ENCODE measurements at places on chromosomes 13 and 19.

- peak; percentile 41 for DNase-seq
Measured at GRCh38 chr13:42215578-42216421, 56.2 kb upstream of the AKAP11 start.

DNA sequence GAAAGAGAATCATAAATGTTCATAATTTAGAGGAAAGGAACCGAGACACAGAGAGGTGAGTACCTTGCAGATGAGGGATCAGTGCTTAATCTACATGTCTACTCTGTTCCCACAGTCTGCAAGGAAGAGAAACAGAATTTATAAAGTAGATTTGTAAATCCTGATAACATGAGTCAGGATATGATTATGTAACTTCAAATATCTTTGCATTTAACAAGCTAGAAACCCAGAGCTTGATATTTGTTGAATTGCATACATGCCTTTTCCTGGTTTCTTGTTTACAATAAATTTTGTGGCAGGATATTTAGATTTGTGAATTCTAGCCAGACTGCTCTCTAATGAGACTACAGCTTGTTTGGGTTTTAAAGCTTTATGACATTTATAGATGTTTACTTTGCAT lies 219.2 kb downstream of the ENOX1 start:
- DNase-seq: no peak

- no peak for DNase-seq
Measured at GRCh38 chr19:49528211-49528771, 488 bp downstream of the RCN3 start.

DNA sequence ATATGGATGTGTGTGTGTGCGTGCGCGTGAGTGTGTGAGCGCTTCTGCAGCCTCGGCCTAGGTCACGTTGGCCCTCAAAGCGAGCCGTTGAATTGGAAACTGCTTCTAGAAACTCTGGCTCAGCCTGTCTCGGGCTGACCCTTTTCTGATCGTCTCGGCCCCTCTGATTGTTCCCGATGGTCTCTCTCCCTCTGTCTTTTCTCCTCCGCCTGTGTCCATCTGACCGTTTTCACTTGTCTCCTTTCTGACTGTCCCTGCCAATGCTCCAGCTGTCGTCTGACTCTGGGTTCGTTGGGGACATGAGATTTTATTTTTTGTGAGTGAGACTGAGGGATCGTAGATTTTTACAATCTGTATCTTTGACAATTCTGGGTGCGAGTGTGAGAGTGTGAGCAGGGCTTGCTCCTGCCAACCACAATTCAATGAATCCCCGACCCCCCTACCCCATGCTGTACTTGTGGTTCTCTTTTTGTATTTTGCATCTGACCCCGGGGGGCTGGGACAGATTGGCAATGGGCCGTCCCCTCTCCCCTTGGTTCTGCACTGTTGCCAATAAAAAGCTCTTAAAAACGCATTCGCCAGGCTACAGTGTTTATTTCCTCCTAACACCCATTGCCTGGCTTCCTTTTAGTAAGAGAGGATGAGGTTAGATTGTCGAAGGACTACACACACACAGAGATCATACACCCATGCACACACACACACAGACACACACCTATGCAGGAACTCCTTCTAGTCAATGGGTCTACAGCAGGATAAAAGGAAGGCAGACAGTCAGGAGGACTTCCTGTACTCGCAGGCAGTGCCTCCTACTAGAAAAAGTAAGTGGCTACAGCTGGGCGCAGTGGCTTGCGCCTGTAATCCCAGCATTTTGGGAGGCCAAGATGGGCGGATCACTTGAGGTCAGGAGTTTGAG lies 7.1 kb downstream of the FOSB start:
- DNase-seq: peak; percentile 61

GRCh38 chr19:18735752-18736151 lies 52.3 kb downstream of the CRTC1 start:
- no peak for DNase-seq

DNA sequence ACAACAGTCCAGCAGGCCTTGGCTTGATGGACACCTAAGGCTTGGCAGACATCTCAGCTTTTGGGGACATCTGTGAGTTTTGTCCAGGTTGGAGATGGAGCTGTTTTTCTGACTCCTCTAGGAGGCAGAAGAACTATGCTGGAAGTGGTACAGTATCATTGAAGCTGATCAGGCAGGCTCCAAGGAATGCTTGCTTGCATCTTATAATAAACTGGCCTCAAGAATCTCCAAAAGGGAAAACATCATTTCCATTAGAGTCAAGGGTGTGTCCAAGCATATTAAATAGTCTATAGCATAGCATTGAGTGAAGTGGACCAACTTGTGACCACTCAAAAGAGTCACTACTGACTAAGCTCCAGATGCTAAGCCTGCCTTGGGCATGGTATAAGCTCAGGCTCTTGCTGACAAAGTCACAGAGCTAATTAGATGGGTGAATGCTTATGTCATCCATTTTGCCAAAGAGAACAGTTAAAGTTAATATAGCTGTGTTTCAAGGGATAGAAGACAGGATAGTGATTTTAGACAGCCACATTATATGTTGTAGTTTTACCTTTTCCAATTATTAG lies 216.0 kb downstream of the DNAJC15 start:
- DNase-seq: no peak

- DNase-seq: no peak
Measured at GRCh38 chr13:78129823-78130222, 211.2 kb upstream of the EDNRB start.

GRCh38 chr13:76651286-76651685 lies 234.9 kb downstream of the KCTD12 start:
- DNase-seq: no peak

- DNase-seq: no peak
Measured at GRCh38 chr19:47663435-47663910, 49.7 kb upstream of the EHD2 start.

DNA sequence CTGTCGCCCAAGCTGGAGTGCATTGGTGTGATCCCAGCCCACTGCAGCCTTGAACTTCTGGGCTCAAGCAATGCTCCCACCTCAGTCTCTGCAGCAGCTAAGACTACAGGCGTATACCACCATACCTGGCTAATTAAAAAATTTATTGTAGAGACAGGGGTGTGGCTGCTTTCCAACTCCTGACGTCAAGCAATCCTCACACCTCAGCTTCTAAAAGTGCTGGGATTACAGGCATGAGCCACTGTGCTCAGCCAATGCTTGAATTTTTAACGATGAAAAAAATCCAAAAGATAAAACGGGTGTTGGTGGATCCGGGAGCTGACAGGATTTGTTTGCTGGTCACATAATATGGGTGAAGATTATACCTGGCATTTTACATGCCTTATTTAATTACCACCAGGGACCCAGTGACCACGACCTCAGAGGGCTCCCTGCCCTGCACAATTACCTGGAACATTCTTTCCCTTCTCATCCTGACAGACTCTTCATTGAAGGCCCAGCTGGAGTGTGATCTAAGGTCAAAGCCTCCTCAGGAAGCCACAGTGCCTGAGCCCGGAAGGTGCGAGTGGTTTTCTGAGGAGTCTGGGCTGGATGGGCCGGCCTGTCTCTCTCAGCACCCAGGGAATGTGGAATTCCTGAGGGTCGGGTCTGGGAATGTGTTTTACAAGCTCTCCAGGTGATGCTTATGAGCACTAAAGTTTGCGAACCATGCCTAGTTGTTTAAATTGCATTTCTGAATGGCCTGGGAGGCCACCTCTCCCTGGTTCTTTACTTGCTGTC lies 193.3 kb downstream of the USP12 start:
- DNase-seq: no peak

GRCh38 chr19:38036707-38037611 lies 130.0 kb downstream of the SIPA1L3 start:
- no peak for DNase-seq

DNA sequence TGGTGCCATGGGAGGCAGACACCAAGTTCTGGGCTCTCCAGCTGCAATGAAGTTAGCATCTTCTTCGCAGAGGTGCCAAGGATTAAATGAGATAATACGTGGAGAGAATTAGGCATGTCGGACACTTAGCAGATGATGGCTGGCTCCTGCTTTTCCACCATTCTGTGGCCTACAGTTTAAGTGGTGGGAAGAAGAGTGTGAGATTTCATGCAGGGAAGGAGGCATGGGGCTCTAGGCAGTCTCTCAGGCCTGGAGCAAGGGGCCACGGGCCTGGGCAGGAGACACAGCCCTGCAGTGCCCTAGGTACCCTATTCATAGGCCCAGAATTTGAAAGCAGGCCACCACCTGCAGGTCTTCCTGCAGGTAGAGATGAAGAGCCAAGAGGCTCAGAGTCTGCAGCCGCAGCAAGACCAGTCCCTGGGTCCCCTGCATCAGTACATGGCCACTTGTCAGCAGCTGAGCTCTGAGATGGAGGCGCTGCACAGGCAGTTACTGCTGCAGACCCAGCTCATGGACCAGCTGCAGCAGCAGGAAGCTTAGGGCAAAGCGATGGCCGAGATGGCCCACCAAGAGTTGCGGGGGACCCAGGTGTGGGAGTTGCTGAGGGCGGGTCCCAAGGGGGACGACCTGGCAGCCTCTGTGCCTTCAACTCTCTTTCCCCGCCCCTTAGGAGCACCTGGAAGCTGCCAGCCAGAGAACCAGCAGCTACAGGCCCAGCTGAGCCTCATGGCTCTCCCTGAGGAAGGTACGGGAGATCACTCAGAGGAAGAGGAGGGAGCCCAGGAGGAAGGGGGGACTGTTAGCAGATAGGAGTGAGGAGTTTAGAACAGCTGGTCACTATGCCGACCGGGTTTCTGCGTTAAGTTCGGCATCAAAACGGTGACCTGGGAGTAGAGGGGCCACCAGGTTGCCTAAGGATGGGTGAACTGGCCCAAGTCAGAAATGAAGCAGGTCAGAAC lies 33.2 kb upstream of the ZNF492 start:
- DNase-seq: no peak

DNA sequence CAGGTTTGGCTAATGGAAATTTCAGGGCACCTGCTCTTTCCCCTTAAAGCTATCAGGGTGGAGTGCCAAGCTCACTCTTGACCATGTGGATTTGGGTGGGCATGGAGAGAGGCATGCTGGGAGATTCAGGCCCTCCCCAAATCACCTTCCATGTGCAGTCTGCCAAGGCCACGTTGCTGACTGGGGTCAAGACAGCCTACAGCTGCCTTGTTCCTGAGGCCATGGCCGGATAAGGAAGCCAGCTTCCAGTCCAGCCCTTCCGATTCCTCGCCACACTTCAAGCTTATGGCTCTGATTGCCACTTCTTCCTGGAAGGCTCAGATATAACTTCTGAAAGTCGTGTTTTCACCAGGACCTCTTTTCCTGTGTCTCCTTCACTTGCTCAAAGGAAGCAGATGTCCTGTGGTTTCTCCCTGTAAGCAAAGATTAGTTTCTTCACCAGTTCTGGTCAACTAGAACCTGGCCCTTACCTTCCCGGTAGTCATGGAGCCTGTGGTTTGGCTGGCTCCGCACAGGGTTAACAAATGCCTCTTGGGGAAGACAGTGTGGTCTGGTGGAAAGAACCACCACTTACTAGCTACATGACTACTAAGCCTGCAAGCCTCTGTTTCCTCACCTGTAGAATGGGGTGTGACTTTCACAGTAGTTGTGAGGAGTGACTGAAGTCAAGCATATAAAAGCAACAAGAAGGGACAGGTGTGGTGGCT lies 16.1 kb upstream of the TPT1 start:
- DNase-seq: no peak

DNA sequence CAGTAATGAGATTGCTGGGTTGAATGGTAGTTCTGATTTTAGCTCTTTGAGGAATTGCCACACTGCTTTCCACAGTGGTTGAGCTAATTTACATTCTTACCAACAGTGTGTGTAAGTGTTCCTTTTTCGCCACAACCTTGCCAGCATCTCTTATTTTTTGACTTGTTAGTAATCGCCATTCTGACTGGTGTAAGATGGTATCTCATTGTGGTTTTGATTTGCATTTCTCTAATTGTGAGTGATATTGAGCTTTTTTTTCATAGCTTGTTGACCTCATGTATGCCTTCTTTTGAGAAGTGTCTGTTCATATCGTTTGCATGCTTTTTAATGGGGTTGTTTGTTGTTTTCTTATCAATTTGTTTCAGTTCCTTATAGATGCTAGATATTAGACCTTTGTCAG lies 245.0 kb downstream of the MTUS2 start:
- no peak for DNase-seq

DNA sequence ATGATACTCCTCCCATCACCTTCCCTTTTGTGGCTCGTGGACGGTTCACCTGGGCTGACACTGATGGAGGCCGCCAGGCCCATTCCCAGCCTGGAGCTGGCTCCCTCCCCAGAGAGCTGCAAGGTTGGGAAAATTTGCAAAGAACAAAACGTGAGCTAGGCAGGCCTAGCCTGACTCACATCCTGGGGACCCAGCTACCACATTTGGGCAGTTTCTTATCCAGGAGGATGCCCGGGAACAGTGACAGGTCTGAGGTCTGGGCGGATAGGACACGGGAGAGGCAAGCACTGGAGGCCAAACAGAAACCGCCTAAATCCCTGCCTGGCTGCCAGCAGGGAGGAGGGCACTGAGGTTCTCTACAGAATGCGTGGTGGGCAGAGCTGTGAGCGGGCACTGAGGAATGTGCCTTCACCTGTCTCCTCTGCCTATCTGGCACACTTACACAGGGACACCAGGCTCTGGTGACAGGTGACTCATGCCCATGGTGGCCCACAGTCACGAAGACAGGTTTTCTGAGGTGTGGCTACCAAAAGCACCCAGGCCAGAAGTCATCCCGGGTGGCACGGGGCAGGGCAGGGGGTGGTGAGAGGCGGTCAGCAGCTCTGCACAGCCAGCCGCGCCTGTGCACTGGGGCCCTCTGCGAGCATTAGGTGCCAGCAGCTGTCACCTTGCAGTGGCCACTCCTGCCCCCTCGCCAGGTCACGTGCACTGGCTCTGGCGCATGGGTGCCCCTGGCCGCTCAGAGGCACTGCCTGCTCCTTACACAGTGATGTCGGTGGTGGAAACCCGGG lies 23.2 kb downstream of the SH3GL1 start:
- DNase-seq: no peak

GRCh38 chr13:114261328-114261965 lies 20.0 kb upstream of the UPF3A start:
- no peak for DNase-seq
